ENCODE measurements at places on chromosomes 11 and 22. TPM values are rescaled to one million over a fixed set of nuclear protein-coding genes. Genes with fewer than 3 reads are reported as not detected.

Gene CEP126
- 2.2 TPM for total RNA-seq

Gene BACE1-AS
- total RNA-seq, result 2.8 TPM

Gene CHST1
- 7.1 TPM for total RNA-seq

Gene OR6M1
- total RNA-seq, result not detected

Gene AQP11
- 0.53 TPM for total RNA-seq

Gene XKR3
- total RNA-seq, result not detected

Gene ZP1
- total RNA-seq, result not detected

Gene MS4A15
- total RNA-seq, result not detected

Gene SEPTIN3
- total RNA-seq, result 1.7 TPM

Gene GRIK4
- not detected for total RNA-seq

Gene MCHR1
- total RNA-seq, result 0.14 TPM

Gene MUC15
- 0.17 TPM for total RNA-seq

Gene B4GALNT4
- 16.2 TPM for total RNA-seq

Gene MS4A3
- not detected for total RNA-seq

Gene CACNA1I
- total RNA-seq, result not detected

Gene ZBTB16
- total RNA-seq, result 20.2 TPM

Gene PAAF1
- total RNA-seq, result 7.7 TPM

Gene F2
- total RNA-seq, result not detected

Gene RIMBP3B
- total RNA-seq, result not detected
